Upper lobe of left lung (tissue), 6 donors: ENCODE measurements at places on chromosomes 2 and 18.

DNA sequence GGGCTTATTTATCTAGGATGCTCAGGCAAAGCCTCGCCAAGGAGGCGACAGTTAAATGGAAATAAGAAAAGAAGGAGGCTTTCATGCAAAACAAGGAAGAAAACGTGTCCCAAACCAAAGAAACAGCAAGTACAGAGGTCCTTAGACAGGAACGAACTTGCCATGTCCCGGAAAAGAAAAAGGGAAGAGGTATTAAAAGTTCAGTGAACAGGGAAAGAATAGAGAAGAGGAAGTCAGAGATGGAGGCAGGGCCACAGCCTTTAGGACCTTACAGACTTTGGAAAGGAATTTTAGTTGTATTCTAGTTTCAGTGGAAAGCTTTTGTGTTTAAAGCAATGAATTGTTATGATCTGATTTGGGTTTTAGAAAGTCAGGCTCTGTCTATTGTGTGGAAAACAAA is 22.1 kb downstream of the IKZF2 start:
- DNase-seq = no peak

GRCh38 chr2:29834036-29834540 is 87.3 kb downstream of the ALK start:
- DNase-seq = no peak

GRCh38 chr2:96771796-96772618 is 11.3 kb downstream of the CNNM4 start:
- peak; percentile 74 for DNase-seq

GRCh38 chr18:78242254-78242643 is 737.4 kb upstream of the SALL3 start:
- DNase-seq = peak; percentile 45

- no peak for DNase-seq
These were observed 153.0 kb downstream of the TMEM247 start for GRCh38 chr2:46632349-46632748.

DNA sequence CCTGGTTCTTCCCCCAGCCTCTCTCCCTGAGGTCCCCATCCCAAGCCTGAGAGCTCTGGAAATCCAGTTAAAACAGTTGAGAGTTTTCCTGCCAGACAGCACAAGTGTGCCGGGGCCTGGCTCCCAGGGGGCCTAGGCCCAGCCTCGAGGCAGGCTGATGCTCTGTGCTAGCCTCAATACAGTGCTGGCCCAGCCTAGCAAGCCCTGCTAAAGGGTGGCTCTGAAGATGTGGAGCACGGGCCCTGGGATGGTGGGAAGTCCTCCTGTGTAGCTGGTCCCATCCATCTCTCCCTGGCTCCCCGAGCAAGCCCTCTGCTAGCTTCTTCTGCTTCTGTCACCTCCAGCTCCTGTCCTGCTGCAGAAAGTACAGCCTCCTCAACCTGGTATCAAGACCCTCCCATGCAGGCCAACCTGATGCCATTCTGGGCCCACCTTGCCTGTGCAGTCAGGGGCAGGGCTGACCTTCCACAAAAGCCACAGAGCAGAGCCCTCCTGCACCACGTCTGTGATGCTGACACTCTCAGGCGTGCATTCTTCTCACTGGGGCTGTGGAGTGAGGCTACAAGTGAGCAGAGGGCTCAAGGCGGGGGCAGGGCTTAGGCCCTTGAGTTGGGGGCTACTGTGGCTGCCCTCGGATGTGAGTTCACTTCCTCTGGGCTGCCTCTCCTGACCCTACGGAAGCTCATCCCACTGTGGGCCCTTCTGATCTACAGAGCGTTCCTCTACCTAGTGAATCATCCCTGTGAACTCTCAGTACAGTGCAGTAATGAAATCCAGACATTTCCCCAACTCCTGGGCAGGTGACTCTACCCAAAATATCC is 60.1 kb upstream of the LAPTM4A start:
- no peak for DNase-seq
